Neural crest cell (in vitro differentiated cells): ENCODE measurements at places on chromosomes 5 and 9. TPM values are rescaled to one million over a fixed set of nuclear protein-coding genes. Genes with fewer than 3 reads are reported as not detected.

CDK9 gene
- total RNA-seq: 77.0 and 84.8 TPM in 2 replicates

FBLL1 gene
- total RNA-seq: 5.9 and 7.3 TPM in 2 replicates

SLC6A19 gene
- not detected in 2 replicates for total RNA-seq

TARS1 gene
- 211 and 214 TPM in 2 replicates for total RNA-seq

GPR21 gene
- 1.0 TPM in 1 of 2 replicates, not detected in the other for total RNA-seq

RAPGEF1 gene
- 66.2 and 68.1 TPM in 2 replicates for total RNA-seq

LCN2 gene
- total RNA-seq: not detected in 2 replicates

- H3K4me1 ChIP-seq: peaks cover 12% of the 10 kb centered on the region
- peaks cover 5% of the 10 kb centered on the region for H3K36me3 ChIP-seq
- no peaks in the 10 kb centered on the region for H3K27me3 ChIP-seq
- DNase-seq: no peak
Measured at GRCh38 chr9:34185778-34186551, 7.1 kb downstream of the UBAP1 start.

DNA sequence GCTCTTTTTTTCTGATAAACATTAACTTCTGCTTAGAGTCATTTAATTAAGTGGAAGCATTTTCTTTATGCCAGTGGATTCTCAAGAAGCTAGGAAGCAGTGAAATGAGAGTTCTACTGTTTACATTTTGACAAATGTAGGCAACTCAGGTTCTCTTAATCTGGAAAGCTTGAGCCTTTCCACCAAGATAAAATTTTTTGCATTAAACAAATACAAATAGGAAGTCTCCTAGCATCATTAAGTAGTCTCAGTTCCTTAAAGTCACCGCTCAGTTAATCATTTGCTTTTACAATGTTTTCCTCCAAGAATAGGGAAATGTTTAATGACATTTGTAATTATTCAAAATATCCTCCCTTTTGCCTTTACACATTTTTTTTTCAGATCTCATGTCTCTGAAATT is 290.4 kb upstream of the PDE4D start:
- H3K4me1 ChIP-seq: no peaks in the 10 kb centered on the region
- no peaks in the 10 kb centered on the region for H3K36me3 ChIP-seq
- H3K27me3 ChIP-seq: peaks cover 4% of the 10 kb centered on the region

GRCh38 chr9:125971050-125971449 is 223.9 kb downstream of the PBX3 start:
- no peaks in the 10 kb centered on the region for H3K4me1 ChIP-seq
- DNase-seq: no peak
- peaks cover 7% of the 10 kb centered on the region for H3K36me3 ChIP-seq
- no peaks in the 10 kb centered on the region for H3K27me3 ChIP-seq
- H3K4me3 ChIP-seq: no peak overlapping the region

DNA sequence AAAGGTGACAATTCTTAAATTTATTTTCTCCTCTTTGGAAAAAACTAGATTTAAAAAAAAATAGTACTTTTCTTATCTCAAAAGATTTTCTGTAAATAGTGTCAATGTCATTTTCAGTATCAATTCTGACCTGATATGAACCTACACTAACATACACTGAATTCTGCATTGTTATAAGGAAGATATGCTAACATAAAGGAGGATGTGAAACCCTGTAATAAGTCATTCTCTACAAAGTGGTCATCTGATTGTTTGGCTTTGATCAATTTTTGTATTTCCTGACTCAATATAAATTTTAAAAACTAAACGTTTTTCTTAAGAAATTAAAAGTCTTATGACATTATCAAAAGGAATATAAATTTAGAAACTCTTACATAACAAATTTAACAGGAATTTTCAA is 233.6 kb upstream of the EDIL3 start:
- no peaks in the 10 kb centered on the region for H3K36me3 ChIP-seq
- no peaks in the 10 kb centered on the region for H3K4me1 ChIP-seq
- H3K4me3 ChIP-seq: no peak overlapping the region
- DNase-seq: no peak

DNA sequence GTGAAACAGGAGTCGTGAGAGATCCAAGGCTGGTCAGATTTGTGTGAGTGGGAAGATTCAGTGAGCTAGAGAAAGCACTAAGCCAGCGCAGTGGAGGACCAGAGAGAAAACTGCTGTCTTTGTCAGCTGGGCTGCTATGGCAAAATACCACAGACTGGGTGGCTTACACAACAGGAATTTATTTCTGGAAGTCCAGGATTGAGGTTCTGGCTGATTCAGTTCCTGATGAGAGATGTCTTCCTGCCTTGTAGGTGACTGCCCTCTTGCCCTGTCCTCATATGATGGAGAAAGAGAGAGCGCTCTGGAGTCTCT is 24.2 kb upstream of the ANKRD33B start:
- no peak overlapping the region for H3K27ac ChIP-seq
- DNase-seq: no peak
- H3K36me3 ChIP-seq: no peaks in the 10 kb centered on the region
- no peak overlapping the region for H3K4me3 ChIP-seq

GRCh38 chr9:90054810-90055209 is 450.0 kb downstream of the GADD45G start:
- no peaks in the 10 kb centered on the region for H3K4me1 ChIP-seq
- H3K4me3 ChIP-seq: no peak overlapping the region
- no peak for DNase-seq
- peaks cover 17% of the 10 kb centered on the region for H3K27me3 ChIP-seq
- no peak overlapping the region for H3K27ac ChIP-seq

DNA sequence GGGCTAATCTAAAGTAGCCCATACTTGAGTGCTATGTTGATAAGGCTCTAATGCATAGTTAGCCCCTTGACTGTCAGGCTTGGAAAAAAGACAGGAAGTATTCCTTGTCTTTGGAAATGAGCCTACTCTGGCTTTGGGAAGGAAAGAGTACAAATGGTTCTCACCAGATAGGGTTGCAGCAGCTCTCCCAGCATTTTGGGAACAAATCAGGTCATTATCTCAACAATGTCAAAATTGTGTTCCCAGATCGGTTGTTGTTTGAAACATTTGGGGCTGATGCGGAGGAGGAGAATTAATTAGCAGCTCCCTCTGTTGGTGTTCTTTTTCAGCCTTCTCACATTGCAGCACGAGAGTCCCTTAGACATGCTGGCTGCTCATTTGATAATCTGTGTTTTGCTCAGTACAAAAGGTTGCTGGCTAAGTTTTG is 294.7 kb upstream of the DMRT1 start:
- no peak overlapping the region for H3K4me3 ChIP-seq
- no peaks in the 10 kb centered on the region for H3K36me3 ChIP-seq
- H3K27ac ChIP-seq: no peak overlapping the region
- H3K4me1 ChIP-seq: peaks cover 17% of the 10 kb centered on the region

DNA sequence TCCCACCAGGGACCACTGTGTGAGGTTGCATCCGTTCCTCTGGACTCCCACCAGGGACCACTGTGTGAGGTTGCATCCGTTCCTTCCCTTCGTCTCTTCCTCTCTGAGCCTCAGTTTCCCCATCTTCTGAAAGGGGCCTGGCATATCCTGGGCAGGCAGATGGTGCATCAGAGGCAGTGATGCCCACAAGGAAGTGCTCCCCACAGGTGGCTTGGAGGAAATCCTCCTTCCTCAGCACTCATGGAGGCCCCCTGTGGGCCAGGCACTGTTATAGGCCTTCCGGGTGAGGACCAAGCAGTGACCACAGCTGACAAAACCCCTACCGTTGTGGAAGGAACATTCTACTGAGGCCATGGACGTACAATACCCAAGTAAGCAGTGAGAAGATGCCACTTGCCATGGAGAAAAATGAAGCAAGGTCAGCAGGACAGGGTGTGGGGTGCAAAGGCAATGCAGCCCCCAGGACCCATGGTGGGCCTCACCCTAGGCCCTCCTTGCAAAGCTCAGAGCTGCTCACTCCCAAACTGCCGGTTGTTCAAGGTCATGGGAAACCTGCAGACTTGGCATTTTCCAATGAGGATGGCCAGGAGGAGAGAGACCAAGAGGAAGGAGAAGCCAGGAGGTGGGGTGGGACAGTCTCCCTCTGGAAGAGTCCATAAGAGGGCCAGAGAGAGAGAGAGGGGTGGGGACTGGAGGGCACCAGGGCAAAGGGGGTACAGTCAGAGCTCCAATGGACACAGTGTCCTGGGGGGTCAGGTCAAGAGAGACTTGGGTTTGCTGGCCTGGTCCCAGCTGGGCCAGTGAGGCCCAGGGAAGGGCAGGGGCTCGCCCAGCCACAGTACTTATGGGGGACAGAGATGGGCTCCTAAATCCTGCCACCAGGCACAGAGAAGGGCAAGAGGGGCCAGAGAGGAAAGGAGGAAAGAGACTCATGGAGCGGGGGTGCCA is 51.1 kb downstream of the C9orf50 start:
- peak overlapping the region; percentile 85 for H3K4me3 ChIP-seq
- no peaks in the 10 kb centered on the region for H3K36me3 ChIP-seq
- peaks cover 45% of the 10 kb centered on the region for H3K4me1 ChIP-seq
- no peaks in the 10 kb centered on the region for H3K27me3 ChIP-seq
- no peak for DNase-seq
- H3K27ac ChIP-seq: peak overlapping the region; percentile 95

DNA sequence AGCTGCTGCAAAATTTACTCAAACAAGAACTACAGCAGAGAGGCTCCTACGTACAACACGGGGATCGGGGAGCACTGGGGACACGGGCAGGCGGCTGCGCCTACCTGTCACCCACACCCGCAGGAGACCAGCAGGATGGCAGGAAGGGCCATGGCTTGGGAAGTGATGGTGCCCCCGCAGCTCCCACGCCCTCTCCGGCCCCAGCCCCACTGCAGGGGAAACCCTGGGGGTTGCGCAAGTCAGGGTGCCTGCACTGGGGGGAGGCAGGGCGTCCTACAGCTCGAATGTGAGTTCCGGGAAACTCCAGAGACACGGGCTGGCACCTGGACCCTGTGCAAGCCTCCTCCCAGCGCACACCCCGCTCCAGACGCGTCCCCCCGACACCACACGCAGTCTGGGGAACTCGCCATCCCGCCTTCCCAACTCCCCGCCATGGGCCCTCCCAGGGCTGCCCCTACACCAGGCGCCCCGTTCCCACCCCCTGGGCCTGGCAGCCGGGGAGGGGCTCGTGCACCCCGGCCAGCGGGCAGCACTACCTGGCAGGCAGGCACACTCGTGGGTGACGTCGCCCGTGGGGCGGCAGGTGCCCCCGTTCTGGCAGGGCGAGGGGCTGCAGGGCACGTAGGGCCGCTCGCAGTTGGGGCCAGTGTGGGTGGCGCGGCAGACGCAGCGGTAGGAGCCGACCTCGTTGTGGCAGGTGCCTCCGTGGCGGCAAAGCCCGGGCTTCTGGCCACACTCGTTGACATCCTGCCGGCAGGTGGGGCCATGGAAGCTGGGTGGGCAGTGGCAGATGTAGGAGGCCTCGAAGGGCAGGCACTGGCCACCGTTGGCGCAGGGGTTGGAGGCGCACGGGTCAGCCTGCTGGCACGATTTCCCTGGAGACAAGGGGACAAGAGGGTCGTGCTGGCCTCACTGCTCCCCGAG is 23.3 kb downstream of the NOTCH1 start:
- peaks cover 12% of the 10 kb centered on the region for H3K4me1 ChIP-seq
- no peak overlapping the region for H3K4me3 ChIP-seq
- no peak for DNase-seq

DNA sequence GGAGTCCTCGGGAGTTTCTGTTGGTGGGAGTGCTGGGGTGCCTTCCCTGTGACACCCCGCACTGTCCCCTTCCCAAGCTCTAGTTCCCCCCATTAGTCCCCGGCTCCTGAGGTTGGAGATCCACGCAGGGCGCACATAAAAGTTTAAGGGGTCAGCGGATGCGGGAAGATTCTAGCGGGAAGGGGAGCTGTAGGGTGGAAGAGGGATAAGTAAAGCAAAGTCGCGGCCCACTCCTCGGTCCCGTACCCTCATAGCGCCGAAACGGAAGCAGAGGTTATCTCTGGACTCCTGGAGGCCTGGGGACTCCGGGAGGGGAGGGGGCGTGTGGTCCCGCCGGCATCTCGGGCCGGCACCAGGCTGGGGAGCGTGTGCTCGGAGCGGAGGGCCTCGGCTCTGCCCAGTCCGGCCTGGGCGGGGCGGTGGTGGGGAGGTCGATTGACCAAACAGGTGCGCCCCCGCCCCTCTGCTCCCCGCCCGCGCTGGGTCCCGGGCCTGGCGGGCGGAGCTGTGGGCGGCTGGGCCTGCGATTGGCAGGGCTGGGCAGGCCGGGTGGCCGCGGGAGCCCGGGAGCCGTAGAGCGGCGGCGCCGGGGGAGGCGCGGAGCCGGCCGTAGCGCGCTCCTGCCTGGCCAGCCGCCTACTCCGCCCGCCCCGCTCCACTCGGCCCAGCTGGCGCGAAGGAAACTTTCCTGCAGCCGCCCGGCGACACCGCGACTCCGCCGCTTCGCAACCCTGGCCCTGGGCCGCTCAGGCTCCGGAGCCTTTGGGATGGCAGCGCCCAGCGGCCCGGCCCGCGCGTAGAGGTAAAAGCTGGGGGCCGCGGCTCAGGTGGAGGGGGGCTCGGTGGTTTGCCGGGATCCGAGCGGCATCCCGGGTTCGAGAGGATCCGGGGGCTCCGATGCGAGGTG is 52.2 kb upstream of the DAB2IP start:
- no peak overlapping the region for H3K27ac ChIP-seq
- peaks cover 26% of the 10 kb centered on the region for H3K4me1 ChIP-seq
- H3K36me3 ChIP-seq: peaks cover 2% of the 10 kb centered on the region
- H3K4me3 ChIP-seq: peak overlapping the region; percentile 84
- DNase-seq: peak; percentile 52

DNA sequence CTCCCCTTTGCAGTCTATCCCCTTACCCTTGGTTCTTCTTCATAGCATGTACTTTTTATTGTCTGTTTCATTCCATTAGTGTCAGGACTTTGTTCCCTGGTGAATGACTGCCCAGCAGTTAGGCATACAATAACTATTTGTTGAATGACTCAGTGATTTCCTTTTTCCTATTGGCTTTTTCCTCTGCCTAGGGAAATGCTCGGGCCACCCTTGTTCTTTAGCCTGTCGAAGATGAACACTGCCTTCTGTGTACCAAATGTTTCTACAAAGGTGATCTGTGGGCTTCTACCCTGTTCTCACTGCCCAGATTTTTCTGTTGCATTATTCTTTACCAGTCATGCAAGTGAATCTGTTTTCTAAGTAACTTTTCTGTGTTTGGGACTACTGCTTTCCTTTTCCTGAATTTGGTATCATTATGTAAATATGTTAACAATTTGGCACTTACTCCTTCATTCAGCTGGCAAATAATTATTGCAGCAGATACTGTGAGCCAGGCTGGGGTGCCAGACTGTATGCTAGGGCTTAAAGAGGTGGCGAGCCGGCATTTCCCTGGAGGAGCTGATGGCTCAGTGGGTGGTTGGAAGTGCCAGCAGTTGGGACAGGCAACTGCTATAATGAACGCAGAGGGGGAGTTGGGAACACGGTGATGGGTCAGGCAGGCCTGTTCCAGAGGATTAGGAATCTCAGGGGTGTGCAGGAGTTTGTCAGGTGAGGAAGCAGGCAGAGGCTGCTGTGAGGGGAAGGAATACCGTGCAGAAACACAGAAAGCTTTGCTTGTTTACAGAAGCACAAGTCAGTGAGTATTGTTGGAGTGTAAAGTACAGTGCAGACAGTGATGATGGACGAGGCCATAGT is 30.6 kb downstream of the KDM4C start:
- peaks cover 20% of the 10 kb centered on the region for H3K4me1 ChIP-seq
- DNase-seq: no peak
- H3K36me3 ChIP-seq: no peaks in the 10 kb centered on the region
- no peaks in the 10 kb centered on the region for H3K27me3 ChIP-seq

DNA sequence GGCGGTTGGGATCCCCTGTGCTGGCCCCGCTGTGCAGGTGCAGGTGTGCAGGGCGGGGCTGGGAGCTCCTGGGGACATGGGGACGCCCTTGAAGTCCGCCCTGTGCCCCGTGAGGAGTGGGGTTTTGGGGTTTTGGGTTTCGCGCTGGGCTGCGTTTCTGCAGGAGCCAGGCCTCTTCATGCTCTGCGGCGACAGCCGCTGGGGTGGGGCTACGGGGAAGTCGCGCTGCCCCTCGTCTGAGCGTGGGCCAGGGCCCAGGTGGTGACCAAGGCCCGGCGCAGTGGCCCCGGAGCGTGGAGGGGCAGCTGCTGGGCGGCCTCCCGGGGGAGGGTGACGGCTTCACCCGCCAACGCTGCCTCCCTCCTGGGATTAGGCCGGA is 47.8 kb upstream of the IRX4 start:
- DNase-seq: peak; percentile 14
- no peak overlapping the region for H3K4me3 ChIP-seq
- peaks cover 32% of the 10 kb centered on the region for H3K27me3 ChIP-seq
- H3K36me3 ChIP-seq: no peaks in the 10 kb centered on the region
